ENCODE measurements at places on chromosomes 11 and 22. TPM values are rescaled to one million over a fixed set of nuclear protein-coding genes. Genes with fewer than 3 reads are reported as not detected.

MFRP gene
- total RNA-seq, result not detected

PHOX2A gene
- not detected for total RNA-seq

BCO2 gene
- total RNA-seq, result 2.9 TPM

CHRNA10 gene
- total RNA-seq, result 0.36 TPM

OPCML gene
- total RNA-seq, result not detected

CNTF gene
- total RNA-seq, result 1.6 TPM

OR52H1 gene
- total RNA-seq, result not detected

CHRDL2 gene
- not detected for total RNA-seq

TMEM25 gene
- total RNA-seq, result 49.8 TPM

OR51B4 gene
- not detected for total RNA-seq

EMID1 gene
- 1.3 TPM for total RNA-seq

SPECC1L gene
- total RNA-seq, result 14.1 TPM

ANO1 gene
- 184 TPM for total RNA-seq

PANX3 gene
- total RNA-seq, result not detected

LMNTD2 gene
- total RNA-seq, result 1.4 TPM

SCGB1C1 gene
- total RNA-seq, result not detected

ROBO4 gene
- 9.7 TPM for total RNA-seq
